ENCODE measurements at places on chromosomes 2 and 18.

GRCh38 chr2:206143451-206143850 lies 15.8 kb downstream of the NDUFS1 start:
- H3K4me3 ChIP-seq, result no peak overlapping the region
- no peaks in the 10 kb centered on the region for H3K27me3 ChIP-seq
- no peak overlapping the region for H3K27ac ChIP-seq
- H3K36me3 ChIP-seq, result no peaks in the 10 kb centered on the region
- H3K4me1 ChIP-seq, result no peaks in the 10 kb centered on the region

DNA sequence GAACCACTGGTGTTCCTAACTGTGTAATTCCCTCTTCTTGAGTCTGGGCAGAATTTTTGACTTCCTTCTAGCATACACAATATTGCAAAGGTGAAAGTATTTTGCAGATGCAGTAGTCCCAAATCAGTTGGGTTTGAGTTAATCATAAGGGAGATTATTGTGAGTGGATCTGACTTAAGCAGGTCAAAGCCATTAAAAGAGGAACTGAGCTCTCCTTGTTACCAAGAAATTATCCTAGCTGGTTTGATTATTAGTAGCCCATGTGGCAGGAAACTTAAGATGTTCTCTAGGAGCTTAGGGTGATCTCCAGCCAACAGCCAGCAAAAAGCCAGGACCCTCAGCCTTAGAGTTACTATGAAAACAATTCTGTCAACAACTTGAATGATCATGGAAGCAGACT lies 221.8 kb downstream of the RPIA start:
- no peaks in the 10 kb centered on the region for H3K4me1 ChIP-seq
- H3K27me3 ChIP-seq, result no peaks in the 10 kb centered on the region
- no peak overlapping the region for H3K27ac ChIP-seq
- H3K36me3 ChIP-seq, result no peaks in the 10 kb centered on the region

DNA sequence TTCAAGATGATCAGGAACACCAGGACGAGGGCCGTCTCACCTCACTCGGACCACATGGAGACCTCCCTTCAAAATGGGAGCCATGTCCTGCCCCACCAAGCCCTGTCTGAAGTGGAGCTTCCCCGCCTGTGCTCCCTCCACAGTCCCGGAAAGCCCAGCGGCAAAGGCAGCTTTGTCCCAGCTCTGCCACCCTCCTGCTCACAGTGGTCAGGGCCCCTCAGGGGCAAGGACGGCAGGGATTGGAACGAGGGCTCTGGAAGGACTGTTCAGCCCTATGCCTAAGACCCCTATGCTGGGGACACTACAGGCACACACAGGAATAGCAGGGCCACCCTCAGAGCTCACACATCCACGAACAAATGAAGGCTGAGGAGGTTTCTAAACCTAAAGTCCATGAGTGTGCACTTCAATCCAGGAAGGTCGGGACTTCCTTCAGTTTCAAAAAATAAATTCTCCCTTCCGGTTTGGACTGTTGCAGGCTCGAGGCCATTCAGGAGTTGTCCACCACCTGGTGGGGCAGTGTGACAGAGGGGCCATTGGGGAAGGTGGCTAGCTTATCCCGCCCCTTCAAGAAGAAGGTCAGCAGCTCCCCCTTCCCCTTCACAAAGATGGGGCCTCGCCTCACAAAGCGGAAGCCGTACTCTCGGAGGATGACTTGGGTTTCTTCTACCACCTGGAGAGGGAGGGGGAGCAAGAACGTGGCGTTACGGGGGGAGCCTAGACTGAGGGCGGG lies 26.4 kb downstream of the CENPO start:
- no peak overlapping the region for H3K4me3 ChIP-seq
- H3K4me1 ChIP-seq, result peaks cover 4% of the 10 kb centered on the region
- DNase-seq, result peak; percentile 10
- H3K27ac ChIP-seq, result no peak overlapping the region

- H3K27me3 ChIP-seq, result no peaks in the 10 kb centered on the region
- H3K4me1 ChIP-seq, result no peaks in the 10 kb centered on the region
- DNase-seq, result no peak
- H3K27ac ChIP-seq, result no peak overlapping the region
- H3K4me3 ChIP-seq, result no peak overlapping the region
These were observed 35.8 kb upstream of the ARHGAP25 start for GRCh38 chr2:68698567-68699377.

DNA sequence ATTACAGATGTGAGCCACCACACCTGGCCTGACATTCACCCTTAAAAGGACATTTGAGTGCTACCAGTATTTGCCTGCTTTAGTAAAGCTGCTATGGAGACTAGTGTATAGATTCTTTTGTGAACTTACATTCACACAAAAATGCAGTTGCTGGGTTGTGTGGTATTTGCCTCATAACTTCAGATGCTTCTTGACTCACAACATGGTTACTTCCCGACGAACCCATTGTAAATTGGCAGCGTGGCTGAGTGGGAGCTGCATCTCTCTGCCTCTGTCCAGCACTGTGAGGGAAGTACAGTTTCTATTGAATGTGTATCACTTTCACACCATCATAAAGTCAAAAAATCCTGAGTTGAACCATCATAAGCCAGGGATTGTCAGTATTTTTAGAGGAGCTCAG lies 56.9 kb downstream of the RRM2 start:
- H3K27ac ChIP-seq, result no peak overlapping the region
- H3K36me3 ChIP-seq, result no peaks in the 10 kb centered on the region
- no peaks in the 10 kb centered on the region for H3K4me1 ChIP-seq
- no peak for DNase-seq
- no peaks in the 10 kb centered on the region for H3K27me3 ChIP-seq

GRCh38 chr2:68796295-68796905 lies 61.8 kb downstream of the ARHGAP25 start:
- H3K4me1 ChIP-seq, result no peaks in the 10 kb centered on the region
- no peak for DNase-seq
- H3K27ac ChIP-seq, result no peak overlapping the region
- no peaks in the 10 kb centered on the region for H3K27me3 ChIP-seq

- H3K36me3 ChIP-seq, result no peaks in the 10 kb centered on the region
- no peak overlapping the region for H3K27ac ChIP-seq
- no peak overlapping the region for H3K4me3 ChIP-seq
- H3K4me1 ChIP-seq, result no peaks in the 10 kb centered on the region
- no peaks in the 10 kb centered on the region for H3K27me3 ChIP-seq
- DNase-seq, result no peak
These were observed 76.7 kb downstream of the EMILIN2 start for GRCh38 chr18:2923464-2923863.

Data from testis (tissue), 5 donors.